ENCODE measurements at places on chromosomes 12 and 14.

GRCh38 chr14:47585447-47585846 is 90.0 kb downstream of the MDGA2 start:
- DNase-seq, result no peak

DNA sequence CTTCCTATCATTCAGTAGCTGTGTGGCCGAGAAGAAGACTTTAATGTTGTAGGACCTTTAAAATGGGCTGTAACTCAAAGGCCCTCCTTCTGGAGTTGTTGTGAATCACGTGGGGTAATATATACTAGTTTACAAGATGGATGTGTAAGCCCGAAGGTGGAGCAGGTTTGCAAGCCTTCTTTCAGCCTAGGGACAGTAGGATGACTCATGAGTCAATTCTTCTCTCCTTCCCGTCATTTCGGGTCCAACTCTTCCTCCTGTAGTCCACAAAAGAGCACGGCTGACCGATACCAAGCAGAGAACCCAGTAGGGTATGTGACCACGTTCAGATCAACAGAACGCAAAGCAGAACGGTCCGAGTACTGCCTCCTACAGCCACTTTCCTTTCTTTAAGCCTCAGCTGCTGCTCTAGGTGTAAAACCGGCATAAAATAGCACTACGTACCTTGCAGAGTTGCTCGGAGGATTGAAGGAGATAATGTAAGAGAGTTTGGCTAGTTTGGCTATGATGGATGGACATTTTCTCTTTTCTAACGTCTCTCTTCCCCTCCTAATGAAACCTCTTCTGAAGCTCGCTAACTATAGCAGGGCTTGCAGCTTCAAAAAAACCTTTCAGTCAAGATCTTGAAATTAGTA is 1.3 kb upstream of the RASSF3 start:
- peak; percentile 45 for DNase-seq

DNA sequence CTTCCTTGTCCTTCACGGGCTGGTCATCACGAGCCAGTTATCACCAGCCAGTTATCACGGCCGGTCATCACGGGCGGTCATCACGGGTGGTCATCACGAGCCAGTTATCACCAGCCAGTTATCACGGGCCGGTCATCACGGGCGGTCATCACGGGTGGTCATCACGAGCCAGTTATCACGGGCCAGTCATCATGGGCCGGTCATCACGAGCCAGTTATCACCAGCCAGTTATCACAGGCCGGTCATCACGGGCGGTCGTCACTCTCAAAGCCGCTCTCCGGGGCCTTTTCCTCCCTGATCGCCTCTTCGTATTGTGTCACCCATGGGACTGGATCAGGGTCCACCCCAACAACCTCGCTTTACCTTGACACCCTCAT is 13.9 kb upstream of the FBRSL1 start:
- no peak for DNase-seq

DNA sequence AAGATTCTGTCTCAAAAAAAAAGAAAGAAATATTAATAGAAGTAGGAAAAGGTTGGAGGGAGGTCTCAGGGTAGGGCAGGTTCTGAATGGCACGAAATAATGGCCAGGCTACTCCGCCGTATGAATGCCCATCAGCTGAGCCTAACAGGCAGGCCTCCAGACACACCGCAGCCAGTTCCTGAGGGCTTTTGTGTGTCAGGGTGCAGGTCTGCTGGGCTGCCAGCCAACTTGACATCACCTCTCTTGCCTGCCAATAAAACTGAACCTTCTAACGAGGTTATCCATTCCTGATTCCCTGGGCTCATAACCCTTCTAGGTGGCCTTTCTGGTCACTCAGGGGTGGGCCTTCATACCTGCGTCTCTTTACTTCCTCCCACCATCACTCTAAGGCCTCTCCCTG is 3.0 kb downstream of the IFI27 start:
- no peak for DNase-seq

DNA sequence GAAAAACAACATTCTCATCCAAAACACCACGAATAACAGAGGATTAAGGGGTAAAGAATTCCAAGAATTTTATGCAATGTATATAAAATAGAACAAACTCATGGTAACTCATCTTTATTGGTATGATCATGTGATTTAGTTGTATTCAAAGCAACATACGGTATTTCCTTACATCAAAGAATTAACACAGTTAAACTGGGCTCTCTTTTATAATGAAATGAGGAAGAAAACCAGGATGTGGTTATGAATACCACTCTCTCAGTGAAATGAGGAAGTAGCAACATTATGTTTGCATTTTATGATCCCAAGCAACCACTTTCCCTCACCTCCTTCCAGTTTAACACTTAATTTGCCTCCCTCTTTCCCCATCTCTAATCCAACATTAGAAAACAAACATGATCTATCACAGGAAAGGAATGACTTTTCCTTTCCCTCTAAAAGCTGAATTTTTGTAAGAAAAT is 22.9 kb downstream of the SPTLC2 start:
- no peak for DNase-seq

DNA sequence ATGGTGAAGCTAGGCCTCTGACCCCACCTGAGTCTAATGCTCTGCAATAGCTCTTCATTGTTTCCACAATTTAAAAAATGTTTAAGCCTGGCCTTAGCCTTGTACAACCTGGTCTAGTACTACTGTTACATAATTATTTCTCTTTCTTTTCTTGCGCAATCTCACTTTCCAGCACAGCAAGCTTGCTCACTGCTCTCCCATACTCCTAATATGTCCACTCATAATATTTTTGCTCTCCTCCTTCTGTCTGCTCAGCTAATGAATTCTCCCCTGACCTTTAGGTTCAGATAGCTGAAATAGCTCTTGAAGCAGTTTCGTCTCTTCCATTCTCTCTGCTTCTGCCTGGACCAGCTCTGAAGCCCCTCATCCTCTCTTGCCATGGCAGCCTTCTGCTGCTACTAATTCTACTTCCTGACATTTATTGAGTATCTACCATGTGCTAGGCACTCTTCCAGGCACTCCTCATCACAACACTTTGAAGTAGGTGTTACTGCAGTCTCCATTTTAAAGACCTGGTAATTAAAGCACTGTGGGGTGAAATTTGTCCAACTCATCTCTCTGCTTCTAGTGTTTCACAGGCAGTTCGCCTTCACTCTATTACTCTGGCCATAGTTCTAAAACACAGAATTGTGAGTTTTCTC is 2.8 kb upstream of the SLC48A1 start:
- no peak for DNase-seq

GRCh38 chr14:100317389-100317788 is 5.8 kb upstream of the SLC25A47 start:
- no peak for DNase-seq

GRCh38 chr14:68630081-68630571 is 162.7 kb downstream of the ZFP36L1 start:
- no peak for DNase-seq

DNA sequence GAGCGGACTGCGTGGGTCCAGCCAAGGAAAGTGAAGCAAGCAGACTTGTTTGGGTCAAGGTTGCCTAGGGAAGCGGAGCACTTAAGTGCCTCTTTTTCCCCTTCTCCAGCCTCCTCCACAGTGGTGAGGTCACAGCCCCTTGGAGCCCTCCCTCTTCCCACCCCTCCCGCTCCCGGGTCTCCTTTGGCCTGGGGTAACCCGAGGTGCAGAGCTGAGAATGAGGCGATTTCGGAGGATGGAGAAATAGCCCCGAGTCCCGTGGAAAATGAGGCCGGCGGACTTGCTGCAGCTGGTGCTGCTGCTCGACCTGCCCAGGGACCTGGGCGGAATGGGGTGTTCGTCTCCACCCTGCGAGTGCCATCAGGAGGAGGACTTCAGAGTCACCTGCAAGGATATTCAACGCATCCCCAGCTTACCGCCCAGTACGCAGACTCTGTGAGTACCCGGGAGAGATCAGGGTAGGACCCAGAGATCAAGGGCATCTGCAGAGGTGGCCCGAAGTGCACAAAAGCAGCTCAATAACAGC is at the start of gene TSHR:
Gene TSHR, plus strand, starts transcription at position 206 of the 526 bp plus-strand sequence. Its CDS starts 60 bp downstream, at position 266.
- no peak for DNase-seq

GRCh38 chr14:55724736-55725135 is 144.7 kb downstream of the KTN1 start:
- no peak for DNase-seq

GRCh38 chr14:53695692-53696214 is 260.9 kb downstream of the BMP4 start:
- DNase-seq, result no peak

- DNase-seq, result no peak
Observed at GRCh38 chr12:14836336-14837210, 6.8 kb downstream of the ART4 start.
